ENCODE measurements at places on chromosomes 16 and 17. TPM values are rescaled to one million over a fixed set of nuclear protein-coding genes. Genes with fewer than 3 reads are reported as not detected.
A peak's percentile ranks its signal among the peaks of the same experiment; 100 is the strongest.

- DNase-seq = no peak
Measured at GRCh38 chr16:49148410-49148809, 133.2 kb downstream of the CBLN1 start.

DNA sequence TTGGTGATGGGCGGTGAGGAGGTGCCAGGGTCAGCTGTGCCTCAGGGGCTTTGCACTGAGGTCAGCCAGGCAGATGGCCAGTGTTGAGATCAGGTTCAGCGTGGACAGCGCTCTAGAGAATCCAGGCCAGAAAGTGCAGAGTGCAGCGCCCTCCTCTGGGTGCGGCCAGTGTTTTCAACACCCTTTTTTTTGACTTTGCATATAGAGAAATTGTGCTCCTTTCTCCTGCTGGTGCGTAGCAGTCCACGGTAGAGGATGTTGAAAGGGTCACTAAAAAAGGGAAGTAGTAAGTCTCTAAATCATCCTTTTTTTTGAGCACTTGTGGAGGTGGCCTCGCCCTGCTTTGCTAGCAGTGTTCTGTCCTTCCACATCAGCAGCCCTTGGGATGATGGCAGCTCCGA is 53.9 kb downstream of the BANP start:
- peak; percentile 6 for DNase-seq

Gene NAE1
- total RNA-seq = 71.3 TPM

DNA sequence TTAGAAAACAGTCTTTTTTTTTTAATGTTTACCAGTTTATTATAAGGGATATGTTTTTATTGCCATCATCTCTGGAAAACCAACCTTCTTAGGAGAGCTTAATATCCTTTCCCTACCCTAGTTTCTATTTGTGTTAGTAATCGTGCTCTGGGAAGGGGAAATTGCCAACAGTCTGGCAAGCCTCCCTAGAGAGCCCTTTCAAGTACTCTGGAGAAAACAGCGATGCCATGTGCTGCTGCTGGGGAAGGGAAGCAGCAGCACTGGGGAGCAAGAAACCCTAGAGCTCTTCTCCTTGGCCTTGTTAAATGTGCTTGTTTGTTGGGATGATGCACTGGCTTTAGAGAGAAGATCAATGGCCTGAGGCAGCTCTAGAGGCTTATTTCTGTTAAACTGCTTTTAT is 10.3 kb downstream of the RETREG3 start:
- DNase-seq = no peak

DNA sequence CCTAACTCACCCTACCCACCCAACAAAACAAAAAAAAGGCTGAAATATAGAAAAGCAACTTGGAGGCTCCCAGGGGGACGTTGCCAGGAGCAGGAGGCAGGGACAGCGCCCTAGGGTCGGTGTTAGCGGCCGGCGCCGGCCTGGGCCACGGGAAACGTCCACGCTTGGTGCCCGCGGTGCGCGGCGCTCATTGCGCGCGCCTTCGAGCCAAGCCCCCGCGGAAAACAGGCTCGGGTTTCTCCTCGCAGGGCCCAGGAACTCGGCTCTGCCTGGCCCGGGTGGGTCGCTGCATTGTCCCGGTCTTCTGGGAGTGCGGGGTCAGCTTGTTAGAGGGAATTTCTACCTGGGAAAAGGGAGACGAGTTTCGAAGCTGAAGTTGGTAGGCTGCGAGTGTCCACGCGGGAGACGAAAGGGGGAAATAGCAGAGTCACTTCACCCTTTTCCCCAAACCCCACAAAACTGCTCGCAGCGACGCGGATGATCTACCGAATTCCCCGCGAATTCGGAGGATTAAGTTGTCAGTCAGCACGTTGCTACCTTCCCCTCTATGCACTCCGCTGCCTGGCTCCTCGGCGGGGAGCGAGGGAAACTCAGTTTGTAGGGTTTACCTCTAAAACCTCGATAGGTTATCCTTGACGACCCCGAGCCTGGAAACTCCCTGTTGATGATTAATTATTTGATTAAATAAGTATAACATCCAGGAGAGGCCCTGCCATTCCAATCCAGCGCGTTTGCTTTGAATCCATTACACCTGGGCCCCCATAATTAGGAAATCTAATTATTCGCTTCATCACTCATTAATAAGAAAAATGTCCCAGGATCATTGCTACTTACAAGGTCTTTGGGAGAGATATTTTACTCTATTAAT is 751 bp upstream of the FOXC2 start:
- DNase-seq = no peak

DNA sequence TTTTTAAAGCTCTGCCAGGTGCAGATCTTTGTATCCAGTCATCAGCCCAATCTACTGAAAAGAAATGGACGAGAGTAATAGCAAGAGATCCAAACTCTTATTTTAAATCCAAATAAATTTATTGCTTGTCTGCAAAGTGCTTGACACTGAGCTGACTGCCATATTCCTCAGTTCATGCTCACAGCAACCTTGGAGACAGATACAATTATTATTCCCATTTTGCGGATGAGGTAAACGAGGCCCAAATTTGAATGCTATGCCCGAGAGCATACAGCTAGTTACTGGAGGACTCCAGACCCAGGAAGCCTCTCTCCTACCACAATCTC is 620 bp downstream of the NOB1 start:
- no peak for DNase-seq

DNA sequence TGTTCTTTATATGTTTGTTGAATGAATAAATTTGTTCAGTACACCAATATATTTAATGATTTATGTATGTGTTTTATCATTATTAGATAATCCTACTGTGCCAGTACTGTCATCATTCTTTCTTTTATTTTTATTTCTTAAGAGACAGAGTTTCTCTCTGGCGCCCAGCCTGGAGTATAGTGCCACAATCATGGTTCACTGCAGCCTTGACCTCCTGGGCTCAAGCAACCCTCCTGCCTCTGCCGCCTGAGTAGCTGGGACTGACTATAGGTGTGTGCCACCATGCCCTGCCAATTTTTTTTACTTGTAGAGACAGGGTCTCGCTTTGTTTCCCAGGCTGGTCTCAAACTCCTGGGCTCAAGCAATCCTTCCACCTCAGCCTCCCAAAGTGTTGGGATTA is 41.8 kb downstream of the PAFAH1B1 start:
- DNase-seq = no peak

DNA sequence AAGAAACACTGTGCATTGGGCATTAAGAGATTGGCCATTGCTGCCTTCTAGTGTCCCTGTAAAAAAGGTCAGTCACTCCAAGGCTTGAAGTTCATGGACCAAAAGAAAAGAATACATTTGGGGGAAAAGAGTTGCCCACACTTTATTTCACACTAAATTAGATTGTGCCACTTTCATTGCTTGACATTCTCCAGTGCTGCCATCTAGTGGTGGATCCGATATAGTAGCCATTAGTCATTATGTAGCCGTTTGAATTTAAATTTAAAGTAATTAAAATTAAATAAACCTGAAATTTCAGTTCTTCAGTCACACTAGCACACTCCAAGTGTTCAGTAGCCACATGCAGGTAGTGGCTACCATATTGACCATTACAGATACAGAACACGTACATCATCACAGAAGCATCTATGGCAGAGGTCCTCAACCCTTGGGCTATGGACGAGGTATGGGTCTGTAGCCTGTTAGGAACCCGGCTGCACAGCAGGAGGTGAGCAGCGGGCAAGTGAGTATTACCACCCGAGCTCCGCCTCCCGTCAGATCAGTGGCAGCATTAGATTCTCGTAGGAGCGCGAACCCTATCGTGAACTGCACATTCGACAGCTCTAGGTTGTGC is 21.9 kb upstream of the CDH5 start:
- DNase-seq = peak; percentile 68

DNA sequence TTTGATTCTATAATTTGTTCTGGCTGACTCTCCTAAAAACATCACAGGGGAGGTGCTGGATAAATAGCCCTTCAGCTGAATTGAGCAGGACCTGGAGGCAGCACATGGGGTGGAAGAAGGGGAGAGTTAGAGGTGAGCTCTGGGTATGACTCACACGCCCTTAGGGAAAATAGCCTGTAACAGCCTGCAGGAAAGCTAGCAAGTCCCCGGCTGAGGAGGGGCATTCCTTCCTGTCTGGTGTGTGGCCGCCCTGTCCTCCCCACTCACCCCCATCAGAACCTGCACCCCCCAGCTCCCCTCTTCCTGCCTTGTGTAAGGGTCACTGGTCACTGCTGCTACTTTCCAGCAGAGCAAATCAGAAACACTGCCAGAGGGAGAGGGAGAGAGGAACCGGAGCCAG is 187.4 kb downstream of the C16orf95 start:
- DNase-seq = peak; percentile 59

- DNase-seq = peak; percentile 61
Measured at GRCh38 chr17:27644586-27644985, 13.6 kb downstream of the LGALS9 start.

DNA sequence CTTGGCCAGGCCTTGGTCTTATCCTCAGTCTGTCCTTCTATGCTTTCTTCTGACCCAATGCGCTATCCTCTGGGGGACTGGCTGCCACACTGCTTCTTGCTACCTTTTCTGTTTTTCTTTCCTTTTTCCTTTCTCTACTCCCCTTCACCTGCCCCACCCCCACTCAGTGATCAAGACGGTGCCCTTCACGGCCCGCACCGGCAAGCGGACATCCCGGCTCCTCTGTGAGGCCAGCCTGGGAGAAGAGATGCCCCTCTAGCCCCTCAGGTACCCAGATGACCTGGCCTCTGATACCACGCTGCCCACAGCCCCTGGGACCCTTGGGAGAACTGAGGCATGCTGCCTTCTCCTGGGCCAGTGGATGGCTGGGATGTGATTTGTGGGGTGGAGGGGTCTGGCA is 15.6 kb downstream of the SPATA32 start:
- no peak for DNase-seq

- no peak for DNase-seq
Measured at GRCh38 chr17:53570731-53571130, 252.0 kb upstream of the KIF2B start.

- DNase-seq = no peak
Measured at GRCh38 chr17:50935221-50935995, 69.3 kb upstream of the TOB1 start.

GRCh38 chr17:60641126-60641525 is 36.5 kb upstream of the BCAS3 start:
- DNase-seq = no peak
